ENCODE measurements at places on chromosomes 5 and 9. TPM values are rescaled to one million over a fixed set of nuclear protein-coding genes. Genes with fewer than 3 reads are reported as not detected.

Gene CSF1R
- polyA plus RNA-seq, result 11.8 TPM

GRCh38 chr9:2691212-2691611, 26.1 kb upstream of the KCNV2 start:
- DNase-seq, result no peak

Gene SLC36A2
- 21.0 TPM for polyA plus RNA-seq

- no peak for DNase-seq
Observed at GRCh38 chr5:84292000-84292642, 92.6 kb downstream of the EDIL3 start.

- DNase-seq, result no peak
Observed at GRCh38 chr5:157059891-157060290, 975 bp upstream of the HAVCR1 start.

GRCh38 chr5:152592416-152592815, 187.3 kb upstream of the NMUR2 start:
- no peak for DNase-seq

Gene SPATA6L
- 5.3 TPM for polyA plus RNA-seq

Gene TRIP13
- polyA plus RNA-seq, result 14.5 TPM

GRCh38 chr5:28947865-28948264, 1909.5 kb upstream of the CDH9 start:
- no peak for DNase-seq

DNA sequence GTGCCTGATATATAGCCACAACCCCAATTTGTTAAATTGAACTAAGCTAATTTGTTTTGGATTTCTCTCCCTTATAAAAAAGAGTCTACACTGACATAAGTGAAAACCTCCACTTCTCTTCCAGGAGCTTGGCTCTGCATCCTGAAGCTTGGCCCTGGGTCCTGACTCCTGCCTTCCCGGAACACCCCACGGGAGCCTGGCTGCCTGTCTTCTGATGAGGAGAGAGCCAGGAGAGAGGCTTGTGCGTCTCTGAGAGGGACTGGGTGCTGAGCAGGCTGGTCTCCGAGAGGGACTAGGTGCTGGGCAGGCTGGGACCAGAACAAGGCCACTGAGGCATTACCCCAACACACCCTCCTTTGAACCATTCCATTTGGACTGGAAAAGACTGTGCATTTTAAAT, 6.5 kb upstream of the PTGES start:
- DNase-seq, result no peak

- no peak for DNase-seq
Observed at GRCh38 chr5:62489471-62489870, 76.9 kb downstream of the IPO11 start.

DNA sequence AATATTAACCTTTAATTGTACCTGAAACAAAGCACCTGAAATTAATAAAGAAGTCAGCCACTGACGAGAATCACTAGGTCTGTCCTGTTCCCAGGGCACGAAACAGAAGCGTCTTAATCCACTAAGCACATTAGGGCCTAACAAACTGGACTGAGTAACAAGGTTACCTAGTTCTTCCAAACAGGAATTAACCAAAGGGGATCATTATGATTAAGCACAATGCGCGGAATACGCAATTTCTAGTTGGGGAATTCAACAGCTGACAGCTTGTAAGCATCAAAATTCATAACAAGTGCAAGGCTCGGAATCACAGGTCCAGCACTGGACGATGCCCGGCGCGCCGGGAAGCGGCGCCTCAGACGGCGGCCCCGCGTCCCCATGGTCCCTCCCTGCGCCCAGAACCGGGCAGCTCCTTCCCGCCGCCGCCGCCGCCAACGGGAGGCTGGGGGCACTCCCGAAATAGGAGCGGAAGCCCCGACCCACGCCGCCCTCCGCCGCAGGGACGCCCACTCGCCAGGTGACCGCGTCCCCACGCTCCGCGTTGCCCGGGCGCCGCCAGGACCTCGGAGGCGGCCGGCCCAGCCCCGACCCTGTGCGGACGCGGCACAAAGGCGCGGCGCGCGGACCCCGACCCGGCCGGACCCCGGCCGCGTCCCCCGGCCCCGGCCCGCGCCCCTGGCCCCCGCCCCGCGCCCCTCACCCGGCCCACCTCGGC, 898 bp downstream of the CAMSAP1 start:
- DNase-seq, result no peak

Gene NKD2
- 15.6 TPM for polyA plus RNA-seq

GRCh38 chr9:133759946-133760345, 21.8 kb upstream of the SARDH start:
- DNase-seq, result no peak

DNA sequence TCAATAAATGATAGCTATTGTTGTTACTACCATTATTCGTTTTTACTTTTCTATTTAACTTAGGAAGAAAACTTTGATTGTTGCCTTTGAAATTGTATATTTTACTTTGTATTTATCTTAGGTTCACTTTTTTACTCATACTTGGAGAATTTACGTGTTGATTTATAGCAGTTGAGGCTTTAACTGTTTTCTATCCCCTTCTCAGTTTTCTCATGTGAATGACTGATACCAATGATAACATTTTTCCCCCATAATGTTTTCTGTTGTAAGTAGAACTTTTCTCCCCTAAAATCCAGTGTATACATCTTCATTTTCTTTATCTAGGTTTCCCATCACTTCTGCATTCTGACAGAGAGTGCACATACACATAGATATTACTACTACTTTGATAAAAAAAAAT, 54.4 kb downstream of the FSD1L start:
- DNase-seq, result no peak

Gene PCDHA1
- polyA plus RNA-seq, result not detected

DNA sequence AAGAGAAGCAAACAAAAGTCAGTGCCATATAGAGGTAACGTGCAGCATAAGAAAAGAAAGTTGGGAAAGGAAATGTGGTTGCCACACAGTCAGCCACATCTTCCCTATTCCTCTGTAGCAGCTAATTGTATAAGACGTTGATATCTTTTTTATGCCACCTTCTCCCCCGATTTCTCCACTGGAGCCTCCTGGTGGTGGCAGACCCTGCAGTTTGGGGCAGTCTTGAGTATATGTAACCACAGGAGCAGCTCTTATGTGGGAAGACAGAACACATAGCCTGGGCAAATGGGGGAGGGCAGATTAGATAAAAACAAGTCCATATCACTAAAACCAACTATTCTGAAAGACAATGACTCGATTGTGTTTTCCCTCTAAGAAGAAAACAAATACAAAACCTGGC, 99.7 kb downstream of the PLCXD3 start:
- DNase-seq, result no peak

Gene GAPT
- polyA plus RNA-seq, result 0.55 TPM
